ENCODE measurements at places on chromosomes 2 and 18.

DNA sequence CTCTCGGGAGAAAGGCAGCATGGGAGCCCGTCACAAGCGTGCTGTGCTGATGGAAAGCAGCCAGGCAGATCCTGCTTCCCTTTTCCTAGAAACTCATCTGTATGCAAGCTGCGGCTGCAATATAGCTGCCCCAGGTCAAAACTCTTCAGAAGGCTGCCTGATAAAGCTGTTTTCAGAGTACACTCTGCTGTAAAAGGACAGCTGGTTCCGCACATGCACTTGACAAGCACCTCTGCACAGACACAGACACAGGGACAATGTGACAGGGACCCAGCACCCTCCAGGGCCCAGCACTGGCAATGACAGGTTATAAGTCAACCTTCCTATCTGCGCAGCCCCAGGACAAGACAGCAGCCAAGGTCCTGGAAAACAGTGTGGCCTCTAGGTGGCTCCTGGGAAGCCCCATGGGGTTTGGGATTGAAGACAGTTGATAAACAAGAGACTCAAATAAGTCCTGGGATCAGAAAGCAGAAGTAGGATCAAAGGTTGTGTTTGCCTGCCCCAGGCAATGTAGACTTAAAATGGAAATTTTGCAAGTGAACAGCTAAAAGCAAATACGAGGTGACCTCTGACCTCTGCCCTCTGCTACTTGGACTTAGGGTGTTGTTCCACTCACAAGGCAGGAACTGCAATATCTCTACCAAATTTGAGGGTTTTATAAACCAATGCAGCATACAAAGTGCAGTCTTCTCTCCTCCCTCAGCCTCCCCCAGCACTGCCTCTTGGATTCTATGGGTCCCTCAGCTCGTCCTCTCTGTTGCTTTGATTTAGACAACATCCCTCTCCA lies 16.9 kb downstream of the SLC66A2 start:
- DNase-seq = no peak

- no peak for DNase-seq
These were observed 46.5 kb upstream of the MYCN start for GRCh38 chr2:15893689-15894480.

DNA sequence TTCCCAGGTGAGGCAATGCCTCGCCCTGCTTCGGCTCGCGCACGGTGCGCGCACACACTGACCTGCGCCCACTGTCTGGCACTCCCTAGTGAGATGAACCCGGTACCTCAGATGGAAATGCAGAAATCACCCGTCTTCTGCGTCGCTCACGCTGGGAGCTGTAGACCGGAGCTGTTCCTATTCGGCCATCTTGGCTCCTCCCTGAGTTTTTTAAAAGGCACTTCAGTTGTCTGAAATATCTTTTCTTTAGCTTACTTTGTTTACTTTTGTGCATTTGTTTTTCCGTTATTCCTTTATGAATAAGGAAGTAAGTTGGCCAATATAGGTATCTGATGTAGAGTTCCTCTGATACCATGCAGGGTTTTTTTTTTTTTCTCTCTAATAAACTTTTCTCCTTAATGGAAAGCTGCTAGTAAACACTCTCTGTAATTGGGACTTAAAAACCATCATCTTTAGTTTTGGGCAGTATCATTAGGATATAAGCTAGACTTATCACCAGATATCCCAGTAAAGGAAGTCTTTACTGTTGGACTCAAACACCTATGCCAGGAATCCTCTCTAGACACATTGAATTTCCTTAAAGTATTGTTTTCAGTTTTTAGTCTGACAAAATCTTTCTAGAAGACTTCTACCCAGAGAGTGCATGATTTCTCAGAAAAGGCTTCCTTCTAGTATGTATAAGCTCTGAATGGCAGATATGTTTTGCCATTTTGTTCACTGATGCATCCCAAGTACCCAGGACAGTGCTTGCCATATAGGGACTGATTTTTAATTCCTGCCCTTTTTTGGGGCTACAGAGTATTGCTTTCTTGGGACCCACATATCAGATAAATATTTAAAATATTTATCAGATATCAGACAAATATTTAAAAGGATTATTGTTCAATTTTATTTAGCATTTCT lies 35.8 kb upstream of the DYSF start:
- no peak for DNase-seq

DNA sequence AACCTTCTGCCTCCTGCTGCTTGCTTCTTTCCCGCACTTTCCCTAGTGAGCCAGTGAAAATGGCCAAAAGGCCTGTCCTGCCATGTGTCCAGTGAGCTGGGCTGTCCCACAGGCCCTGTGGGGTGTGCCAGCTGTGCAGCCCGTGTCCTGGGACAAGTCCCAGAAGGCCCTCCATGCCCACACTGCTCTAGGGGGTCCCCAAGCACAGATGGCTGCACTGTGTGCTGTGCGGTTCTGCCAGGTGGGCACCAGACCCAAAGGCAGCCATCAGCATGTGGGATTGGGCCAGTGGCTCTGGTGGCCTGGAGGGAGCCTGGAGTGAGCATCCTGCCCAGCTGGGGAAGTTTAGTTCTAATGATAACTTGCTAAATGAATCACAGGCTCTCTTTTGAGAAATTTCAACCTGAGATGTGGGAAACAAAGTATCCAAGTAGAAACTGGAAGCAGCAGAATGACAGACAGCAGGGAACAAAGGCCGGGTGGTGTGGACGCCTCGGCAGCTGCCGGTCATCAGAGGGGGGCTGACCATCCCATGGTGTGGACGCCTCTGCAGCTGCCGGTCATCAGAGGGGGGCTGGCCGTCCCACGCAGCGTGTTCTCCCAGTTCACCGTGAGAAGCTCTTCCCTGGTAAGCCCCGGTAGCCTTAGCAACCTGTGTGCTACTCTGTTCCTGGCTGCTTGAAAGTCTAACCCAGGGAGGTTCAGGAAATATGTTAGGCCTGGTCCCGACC lies 9.9 kb upstream of the CNDP2 start:
- DNase-seq = no peak

DNA sequence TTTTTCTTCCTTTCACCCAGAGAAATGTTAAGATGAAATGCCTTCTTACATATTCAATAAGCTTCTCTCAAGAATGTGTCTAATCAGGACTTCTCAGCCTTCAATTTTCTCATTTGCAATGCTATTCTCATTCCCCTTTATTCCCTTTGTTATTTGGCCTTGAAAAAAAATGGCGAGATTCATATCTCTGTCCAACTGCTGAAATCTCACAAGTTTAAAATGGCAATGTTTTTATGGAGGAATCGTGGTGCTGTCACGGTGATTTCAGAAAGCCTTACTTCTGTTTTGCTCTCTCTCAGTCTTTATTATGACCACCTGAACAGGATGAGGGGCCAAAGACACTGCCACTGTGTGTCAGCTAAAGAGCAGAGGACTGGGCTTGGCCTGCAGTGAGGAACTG lies 928.5 kb downstream of the DCC start:
- DNase-seq = no peak

DNA sequence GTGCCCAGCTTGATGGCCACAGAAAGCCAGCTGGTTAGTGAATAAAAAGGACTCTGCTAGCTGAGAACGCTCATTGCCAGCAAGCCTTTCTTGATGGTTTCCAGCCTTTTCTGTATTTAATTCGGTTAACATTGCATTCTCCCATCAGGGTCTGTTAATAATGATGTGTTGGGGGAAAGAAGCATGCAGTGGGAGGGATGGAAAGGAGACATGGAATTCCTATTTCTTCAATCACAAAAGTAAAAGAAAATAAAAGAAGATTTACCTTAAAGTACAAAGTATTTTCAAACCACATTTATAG lies 141.9 kb upstream of the RBBP8 start:
- DNase-seq = no peak

DNA sequence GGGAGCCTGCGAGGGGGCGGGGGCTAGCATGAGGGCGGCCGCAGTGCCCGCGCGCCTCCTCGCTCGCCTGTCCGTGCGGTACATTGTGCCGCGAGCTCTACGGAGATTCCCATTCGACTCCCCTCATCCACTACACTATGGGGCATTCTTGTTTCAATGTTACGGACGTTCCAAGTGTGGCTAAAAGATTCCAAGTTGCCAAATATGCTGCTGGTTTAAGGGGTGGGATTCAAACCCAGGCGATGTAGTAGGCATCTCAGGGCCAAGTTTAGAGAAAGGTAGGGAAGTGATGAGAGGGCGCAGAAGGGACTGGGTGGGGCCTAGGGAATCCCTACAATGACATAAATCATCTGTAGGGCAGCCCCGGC lies 10.0 kb upstream of the CRYBA2 start:
- DNase-seq = no peak

GRCh38 chr18:10184776-10185175 lies 269.7 kb upstream of the APCDD1 start:
- no peak for DNase-seq

- DNase-seq = no peak
These were observed 12.6 kb upstream of the CELF4 start for GRCh38 chr18:37578182-37578678.

GRCh38 chr18:61528961-61529360 lies 195.7 kb downstream of the CDH20 start:
- no peak for DNase-seq

GRCh38 chr2:107534926-107535325 lies 291.8 kb upstream of the RGPD4 start:
- no peak for DNase-seq

DNA sequence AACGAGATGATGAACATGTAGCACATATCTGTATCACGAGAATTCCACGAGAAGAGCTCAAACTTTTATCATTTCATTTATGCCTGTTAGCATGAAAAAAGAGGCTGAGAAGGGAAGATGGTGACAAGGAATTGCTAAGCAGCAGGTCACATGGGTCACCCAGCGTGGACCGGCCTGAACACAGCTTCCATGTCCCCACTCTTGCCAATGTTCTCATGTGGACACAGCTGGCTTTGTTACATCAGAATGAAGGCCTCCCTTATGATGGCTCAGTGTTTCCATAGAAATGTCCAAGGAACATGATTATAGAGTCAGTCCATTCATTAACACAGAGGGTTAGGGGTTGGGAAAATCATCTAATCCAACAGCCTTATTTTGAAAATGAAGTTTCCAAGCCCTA lies 215.4 kb downstream of the CMPK2 start:
- DNase-seq = no peak

- no peak for DNase-seq
These were observed 69.9 kb downstream of the CYP26B1 start for GRCh38 chr2:72077702-72078169.

- no peak for DNase-seq
These were observed 288.5 kb upstream of the HNMT start for GRCh38 chr2:137675584-137676327.

DNA sequence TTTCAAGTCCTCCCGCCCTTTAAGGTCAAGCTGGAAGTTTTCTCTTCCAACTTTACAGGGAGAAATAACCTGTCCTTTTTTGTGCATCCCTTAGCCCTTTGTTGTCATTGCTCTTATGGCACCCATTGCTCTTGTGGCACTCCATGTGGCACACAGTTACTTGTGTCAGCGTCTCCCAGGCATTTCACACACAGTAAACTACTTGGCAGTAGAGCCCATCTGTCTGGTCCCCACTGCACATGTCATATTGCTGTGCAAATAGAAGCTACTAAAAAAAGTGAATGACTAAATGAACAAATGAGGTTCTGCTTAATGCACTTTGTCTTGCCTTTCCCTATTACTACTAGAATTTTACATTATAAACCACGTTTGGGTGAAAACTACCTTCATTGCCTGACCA lies 149.3 kb downstream of the EML6 start:
- DNase-seq = no peak

DNA sequence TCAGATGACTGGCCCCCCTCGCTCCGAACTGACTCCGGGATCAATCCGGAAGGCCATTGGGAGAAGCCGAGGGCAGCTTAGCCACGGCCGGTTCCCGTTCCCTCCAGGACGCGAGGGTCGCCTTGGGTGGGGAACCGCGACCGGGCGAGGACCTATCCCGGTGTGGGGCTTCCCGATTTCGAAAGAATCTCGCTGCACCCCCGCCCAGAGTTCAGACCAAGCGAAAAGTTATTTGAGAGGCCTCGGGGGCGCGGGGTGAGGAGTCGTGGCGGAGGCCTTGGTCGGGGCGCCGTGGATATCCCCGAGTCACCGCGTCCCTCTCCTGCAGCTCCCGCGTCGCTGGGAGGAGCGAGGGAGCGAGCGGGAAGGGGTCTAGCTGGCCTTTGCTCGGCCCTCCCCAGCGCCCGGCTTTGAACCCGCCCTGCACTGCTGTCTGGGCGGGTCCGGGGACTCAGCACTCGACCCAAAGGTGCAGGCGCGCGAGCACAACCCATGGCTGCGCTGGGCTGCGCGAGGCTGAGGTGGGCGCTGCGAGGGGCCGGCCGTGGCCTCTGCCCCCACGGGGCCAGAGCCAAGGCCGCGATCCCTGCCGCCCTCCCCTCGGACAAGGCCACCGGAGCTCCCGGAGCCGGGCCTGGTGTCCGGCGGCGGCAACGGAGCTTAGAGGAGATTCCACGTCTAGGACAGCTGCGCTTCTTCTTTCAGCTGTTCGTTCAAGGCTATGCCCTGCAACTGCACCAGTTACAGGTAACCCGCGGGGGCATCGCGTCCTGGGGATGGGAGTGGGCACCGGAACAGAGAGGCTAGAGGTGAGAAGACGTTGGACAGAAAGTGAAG lies at the start of gene CYP27A1:
Gene CYP27A1, plus strand, starts transcription at position 457 of the 837 bp plus-strand sequence. Its CDS starts 36 bp downstream, at position 493.
- peak; percentile 48 for DNase-seq

DNA sequence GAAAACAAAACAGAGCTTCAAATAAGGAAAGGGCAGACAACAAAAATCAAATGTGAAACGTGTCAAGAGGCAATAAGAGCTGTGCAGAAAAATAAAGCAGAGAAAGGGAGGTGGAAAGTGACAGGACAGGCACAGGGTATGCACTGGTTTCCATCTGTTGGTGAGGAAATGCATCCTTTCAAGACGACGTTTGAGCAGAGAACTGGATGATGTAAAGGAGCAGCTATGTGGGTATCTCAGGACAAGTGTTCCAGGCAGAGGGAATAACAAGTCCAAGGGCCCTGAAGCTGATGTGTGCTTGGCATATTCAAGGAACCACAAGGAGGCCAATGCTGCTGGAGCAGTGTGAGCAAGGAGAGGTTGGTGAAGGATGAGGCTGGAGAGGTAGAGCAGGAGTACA lies 168.9 kb upstream of the SERPINE2 start:
- DNase-seq = no peak

DNA sequence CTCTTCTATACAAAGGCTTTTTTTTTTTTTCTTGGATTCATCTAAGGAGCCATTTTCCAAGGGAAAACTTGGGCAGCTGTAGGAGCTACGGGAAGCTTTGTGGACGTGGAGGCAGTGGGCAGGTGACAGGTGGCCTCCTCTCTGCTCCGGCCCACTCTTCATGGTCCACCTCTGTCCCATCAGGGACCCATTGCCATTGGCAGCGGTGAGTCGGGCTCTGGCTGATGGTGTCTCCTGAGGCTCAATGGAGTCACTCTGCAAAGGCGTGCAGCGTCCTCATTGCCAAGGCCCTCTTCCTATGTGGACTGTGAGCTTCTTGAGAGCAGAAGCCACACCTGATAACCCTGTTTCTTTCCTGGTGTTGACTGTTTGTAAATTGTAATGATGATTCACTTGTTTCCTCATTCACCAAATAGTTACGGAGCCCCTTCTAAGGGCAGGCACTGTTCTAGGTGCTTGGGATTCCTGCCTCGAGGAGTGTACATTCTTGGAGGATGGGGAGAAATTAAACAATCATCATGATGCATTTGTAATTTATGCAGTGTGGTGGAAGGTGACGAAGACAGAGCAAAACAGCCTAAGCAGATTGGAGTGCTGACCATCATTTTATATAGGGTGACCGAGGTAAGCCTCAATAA lies 240.3 kb upstream of the HS6ST1 start:
- DNase-seq = no peak
